Lung microvascular endothelial cell (primary cell): ENCODE measurements at places on chromosomes 1 and 21. TPM values are rescaled to one million over a fixed set of nuclear protein-coding genes. Genes with fewer than 3 reads are reported as not detected.

Gene FCRL4
- not detected in 2 replicates for total RNA-seq

Gene ARID4B
- 30.1 and 43.8 TPM in 2 replicates for total RNA-seq

Gene MTARC1
- total RNA-seq = 0.99 and 2.2 TPM in 2 replicates

Gene ZMYND12
- total RNA-seq = 0.22 and 0.60 TPM in 2 replicates

Gene EPHB2
- total RNA-seq = 18.7 and 20.9 TPM in 2 replicates

Gene PER3
- 0.87 and 1.4 TPM in 2 replicates for total RNA-seq

Gene KRTAP19-1
- total RNA-seq = not detected in 2 replicates

Gene SHE
- total RNA-seq = 62.3 and 91.7 TPM in 2 replicates

Gene CD2
- not detected in 2 replicates for total RNA-seq

Gene DAB1
- total RNA-seq = not detected in 2 replicates

Gene LRRC47
- 17.2 and 23.2 TPM in 2 replicates for total RNA-seq

Gene G0S2
- total RNA-seq = 0.20 and 3.7 TPM in 2 replicates
